ENCODE measurements at places on chromosomes 3 and 15.

- DNase-seq = no peak
Observed at GRCh38 chr3:170572665-170573253, 13.1 kb downstream of the SLC7A14 start.

DNA sequence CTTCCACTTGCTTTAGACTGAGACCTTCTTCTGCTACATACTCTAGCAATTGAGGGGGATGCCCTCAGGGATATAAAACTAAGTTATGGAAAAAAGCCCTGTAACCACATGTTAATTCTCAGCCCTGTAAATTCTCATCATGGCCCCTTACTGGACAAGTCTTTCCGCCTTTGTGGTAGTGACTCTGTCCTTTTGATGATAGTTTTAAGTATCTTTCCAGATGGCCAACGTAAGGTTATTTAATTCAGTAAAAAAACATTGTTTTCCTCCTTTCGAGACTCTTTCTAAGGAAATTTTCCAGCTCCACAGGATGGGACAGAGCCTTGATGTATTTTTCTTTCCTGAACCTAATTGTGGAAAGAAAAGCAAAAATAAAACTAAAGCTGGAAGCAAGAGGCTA lies 25.3 kb upstream of the TM4SF4 start:
- no peak for DNase-seq

GRCh38 chr3:195441992-195442572 lies 738 bp downstream of the ACAP2 start:
- DNase-seq = no peak

DNA sequence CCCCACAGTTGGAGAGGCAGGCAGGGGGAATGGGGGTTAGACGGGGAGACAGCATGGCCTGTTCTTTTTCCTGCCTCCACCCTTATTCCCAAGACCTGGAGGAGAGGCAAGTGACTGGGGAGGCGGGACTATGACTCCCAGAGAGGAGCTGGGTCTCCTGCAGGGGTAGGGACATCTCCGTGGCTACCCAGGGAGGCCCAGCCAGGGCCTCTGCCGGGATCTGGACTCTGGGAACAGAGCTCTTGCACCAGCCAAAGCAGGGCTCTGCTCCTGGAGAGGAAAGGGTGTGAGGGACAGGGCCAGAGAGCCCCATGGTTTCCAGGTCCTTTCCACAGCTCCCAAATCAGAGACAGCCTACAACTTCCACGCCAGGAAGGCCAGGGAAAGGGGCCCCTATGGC lies 22.8 kb downstream of the CFAP100 start:
- no peak for DNase-seq

DNA sequence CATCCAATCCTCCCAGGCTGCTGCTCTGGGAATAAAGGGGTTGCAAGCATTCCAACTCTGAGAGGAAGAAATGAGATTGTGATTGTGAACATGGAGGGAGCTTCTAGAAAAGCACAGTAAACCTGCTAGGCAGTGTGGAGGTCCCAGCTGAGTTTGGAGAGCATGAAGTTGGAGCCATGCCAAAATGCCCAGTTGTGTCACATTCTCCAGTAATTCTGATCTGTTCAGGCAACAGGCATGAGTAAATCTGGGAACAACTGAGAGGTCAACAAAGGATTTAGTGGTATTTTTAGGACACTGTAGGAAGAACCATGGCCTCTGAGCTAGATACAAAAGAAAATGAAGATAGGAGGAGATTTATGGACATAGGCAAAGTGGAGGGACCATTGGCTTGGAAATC lies 74.7 kb downstream of the CYP19A1 start:
- DNase-seq = no peak

DNA sequence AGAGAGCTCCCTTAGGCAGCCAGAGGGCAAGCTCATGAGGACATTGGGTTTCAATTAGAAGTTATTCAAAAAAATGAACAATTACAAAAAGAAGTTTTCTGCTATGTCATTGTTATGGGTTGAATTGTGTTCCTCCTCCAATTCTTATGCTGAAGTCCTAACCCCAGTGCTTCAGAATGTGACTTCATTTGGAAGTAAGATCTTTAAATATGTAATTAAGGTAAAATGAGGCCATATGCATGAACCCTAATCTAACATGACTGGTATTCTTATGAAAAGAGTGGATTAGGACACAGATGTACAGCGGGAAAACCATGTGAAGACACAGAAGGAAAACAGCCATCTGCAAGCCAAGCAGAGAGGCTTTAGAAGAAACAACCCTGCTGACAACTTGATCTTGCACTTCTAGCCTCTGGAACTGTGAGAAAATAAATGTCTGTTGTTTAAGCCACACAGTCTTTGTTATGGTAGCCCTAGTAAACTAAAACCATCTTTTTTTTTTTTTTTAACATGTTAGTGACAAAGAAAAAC lies 929.6 kb downstream of the EPHA3 start:
- DNase-seq = no peak

Measured in NCI-H1930 (cell line).